Stimulated activated CD8-positive, alpha-beta memory T cell treated with anti-CD3 and anti-CD28 coated beads, Interleukin-15, amount 100 ng/mL, for 48 hours (primary cell): ENCODE measurements at places on chromosomes 11 and 22.
A peak's percentile ranks its signal among the peaks of the same experiment; 100 is the strongest.

DNA sequence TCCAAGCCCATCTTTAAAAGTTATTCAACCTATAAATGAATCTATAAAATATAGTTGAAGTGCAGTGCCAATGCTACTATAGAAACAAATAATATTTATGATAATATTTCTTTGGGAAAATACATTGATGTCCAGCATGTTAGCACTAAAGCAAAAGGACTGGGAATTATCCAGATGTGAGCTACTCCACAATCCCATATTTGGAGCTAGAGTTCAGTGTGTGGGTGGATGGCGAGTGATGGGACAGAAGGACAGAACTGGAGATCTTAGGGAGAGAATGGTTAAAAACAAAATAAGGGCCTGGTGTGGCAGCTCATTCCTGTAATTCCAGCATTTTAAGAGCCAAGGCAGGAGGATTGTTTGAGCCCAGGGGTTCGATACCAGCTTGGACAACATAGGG, 216.8 kb downstream of the TMEM135 start:
- DNase-seq: no peak

- DNase-seq: no peak
These were observed 216.3 kb upstream of the SYN3 start for GRCh38 chr22:33274214-33275072.

GRCh38 chr11:44992181-44992582, 41.5 kb upstream of the TP53I11 start:
- DNase-seq: no peak

- DNase-seq: no peak
These were observed 2.7 kb upstream of the PPARA start for GRCh38 chr22:46147471-46148267.

DNA sequence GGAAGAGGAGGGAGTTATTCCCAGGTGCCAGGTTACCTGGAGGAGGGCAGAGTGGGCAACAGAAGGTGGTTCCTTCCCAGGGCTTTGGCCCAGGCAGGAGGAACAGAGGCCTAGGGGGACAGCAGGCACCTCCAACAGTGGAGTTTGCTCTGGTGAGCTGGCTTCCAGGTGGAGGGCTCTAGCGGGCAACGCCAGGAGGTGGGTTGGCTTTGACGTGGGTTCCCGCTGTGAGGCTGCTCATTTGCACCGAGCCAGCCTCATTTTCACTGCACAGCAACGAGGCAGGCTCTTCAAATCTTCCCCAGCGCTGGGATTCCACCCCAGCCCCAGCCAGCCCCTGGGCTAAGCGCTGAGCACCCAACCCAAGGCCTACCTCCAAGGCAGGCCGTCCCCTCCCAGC, 8.1 kb downstream of the IGSF9B start:
- DNase-seq: no peak

DNA sequence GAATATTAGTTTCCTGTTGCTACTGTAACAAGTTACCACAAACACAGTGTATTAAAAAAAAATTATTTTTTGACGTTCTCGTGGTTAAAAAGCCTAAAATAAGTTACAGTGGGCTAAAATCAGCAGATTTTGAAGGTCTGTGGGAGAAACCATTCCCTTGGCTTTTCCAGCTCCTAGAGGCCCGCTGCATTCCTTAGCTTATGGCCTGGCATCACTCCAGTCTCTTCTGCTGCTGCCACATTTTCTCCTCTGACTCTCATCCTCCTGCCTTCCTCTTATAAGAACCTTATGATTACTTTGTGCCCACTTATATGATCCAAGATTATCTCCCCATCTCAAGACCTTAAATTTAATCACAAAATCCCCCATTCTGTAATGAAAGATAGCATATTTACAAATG, 392.7 kb downstream of the GUCY1A2 start:
- DNase-seq: no peak

DNA sequence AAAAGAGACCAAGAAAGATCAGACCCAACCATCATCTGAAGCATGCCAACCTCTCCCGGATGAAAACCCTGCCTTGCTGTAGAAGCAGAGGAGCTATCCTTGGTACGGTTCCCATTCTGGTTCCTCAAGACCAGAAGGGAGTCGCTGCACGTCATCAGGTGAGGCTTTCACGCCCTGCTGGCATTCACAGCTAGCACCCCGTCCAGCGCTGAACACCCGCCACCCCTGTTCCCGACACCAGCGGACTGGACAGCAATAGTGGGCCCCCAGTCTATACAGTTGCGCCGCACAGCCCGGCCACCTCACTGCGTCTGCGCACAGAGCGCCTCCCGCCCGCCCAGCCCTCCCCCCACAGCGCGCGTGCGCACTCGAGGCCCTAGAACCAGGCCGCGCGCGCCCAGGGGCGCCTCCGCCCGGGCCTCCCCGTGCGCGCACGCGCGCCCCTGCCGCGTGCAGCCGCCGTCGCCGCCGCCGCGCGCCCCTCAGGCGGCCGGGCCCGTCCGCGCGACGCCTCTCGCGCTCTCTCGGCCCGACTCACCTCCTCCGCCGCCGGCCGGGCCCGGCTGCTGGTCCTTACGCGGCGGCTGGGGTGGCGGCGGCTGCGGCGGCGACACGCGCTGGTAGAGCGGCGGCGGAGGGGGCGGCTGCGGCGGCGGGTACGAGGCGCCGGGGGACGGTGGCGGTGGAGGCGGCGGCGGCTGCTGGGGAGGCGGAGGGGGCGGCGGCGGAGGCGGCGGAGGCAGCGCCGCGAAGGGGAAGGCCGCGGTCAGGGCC, 706 bp downstream of the SF1 start:
- DNase-seq: peak; percentile 74

DNA sequence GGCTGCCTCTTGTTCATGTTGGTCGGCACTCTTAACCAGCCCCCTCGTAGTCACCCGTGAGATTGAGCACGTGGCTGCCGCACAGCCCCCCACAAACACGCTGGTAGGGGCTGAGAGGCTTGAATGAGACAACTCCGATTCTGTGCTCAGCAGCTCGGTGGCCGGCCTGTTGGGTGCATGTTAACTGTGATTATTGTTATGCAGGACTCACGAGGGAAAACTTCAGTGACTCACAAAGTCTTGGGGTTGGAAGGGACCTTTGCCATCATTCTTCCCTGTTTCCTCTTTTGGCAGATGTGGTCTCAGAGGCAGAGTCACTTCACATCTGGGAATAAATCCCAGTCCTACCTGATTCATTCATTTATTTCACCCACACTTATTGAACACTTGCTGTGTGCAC, 75.2 kb downstream of the ADAMTS15 start:
- no peak for DNase-seq

GRCh38 chr11:74871037-74871436, 77.9 kb downstream of the XRRA1 start:
- DNase-seq: no peak

GRCh38 chr11:12237381-12237784, 127.0 kb downstream of the MICAL2 start:
- DNase-seq: no peak

- no peak for DNase-seq
These were observed 638.5 kb downstream of the TBC1D22A start for GRCh38 chr22:47400701-47401591.

DNA sequence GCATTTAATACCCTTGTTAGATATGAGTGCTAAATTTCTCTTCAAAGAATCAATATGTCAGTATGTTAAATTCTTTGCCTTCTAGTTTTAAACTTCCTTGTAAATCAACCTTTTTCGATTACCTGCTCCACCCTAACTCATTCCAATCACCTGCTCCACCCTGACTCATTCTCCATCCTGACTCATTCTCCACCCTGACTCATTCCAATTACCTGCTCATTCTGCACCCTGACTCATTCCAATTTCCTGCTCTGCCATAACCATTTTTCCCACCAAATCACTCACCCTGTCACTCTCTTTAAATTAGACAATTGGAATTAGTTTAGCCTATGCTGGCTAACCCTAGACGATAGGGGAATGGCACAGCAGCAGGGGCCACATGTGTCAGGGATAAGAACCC, 519.5 kb upstream of the LRRC4C start:
- no peak for DNase-seq

- no peak for DNase-seq
These were observed 10.5 kb downstream of the TPST2 start for GRCh38 chr22:26579331-26579886.

DNA sequence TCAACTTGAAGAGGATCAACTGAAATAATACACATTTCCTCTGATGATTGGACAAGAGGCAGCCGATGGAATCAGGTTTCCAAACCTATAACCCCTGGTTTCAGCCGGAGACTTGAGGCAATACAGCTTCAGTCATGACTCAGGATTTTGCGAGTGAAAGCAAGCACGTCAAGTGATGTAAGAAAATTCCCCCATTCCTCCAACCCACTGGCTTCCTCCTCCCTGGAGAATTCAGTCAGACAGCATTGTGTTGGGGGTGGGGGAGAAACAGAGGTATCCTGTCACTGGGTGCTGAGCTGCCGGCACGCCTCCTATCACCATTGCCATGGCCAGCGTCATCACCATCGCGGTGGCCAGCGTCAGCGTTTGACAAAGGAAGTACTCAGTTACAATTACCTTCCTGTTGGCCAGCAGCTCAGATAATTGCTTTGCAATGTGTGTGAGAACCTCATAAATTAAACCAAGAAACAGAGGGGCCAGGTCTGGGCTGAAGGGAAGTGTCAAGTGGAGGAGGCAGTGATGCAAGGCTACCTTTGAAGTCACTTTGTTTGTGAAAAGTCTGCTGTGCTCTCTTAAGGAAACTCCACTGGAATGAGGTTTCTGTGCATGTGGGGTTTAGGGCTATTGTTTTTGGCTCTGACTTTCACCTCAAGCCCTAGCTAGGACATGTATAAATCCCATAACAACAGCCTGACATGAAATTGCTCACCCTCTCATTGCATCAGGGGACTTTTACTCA, 50.2 kb downstream of the LIF start:
- peak; percentile 48 for DNase-seq

- DNase-seq: no peak
These were observed 18.3 kb downstream of the ADORA2A start for GRCh38 chr22:24445481-24446259.

- no peak for DNase-seq
These were observed 621.5 kb upstream of the B3GAT1 start for GRCh38 chr11:135033540-135033939.

- no peak for DNase-seq
These were observed 15.8 kb upstream of the NUP160 start for GRCh38 chr11:47863898-47864430.

GRCh38 chr11:125990244-125990643, 44.4 kb downstream of the VSIG10L2 start:
- no peak for DNase-seq

- DNase-seq: no peak
These were observed 1.5 kb downstream of the PRR33 start for GRCh38 chr11:1889941-1890855.

DNA sequence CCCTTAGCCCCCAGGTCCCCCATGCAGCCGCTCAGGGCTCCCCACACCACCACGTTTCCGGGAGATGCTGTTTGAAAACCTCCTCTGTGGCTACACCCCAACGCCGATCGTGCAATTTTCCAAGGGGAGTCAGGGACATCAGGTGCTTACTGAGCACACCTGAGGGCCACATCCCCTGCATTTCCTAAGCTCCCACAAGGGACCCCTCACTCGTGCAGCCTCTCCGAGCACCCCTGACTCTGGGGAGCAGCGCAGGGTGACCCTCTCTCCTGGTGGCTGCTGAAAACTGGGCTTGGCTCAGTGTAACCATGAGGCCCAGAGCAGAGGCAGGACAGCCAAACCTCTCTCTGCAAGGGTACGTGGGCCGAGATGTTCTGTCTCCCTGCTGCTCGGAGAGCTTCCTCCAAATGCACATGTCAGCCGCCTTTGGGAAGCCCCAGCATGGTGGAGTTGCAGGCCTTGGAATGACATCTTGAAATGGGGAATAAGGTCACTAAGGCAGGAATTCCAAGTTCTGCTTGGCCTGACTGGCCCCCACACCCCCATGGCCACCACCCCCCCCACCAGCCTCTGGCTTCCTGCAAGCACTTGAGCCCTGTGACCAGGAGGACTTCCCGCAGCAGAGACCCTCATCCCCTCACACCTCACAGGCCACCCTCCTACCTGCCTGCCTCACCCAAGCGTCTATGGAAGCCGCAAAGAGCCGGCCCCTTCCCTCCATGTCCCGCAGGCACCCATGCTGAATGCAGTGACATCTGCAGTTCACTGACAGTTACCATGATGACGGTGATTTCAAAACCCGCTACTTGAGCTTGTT, 257.4 kb downstream of the BRD1 start:
- no peak for DNase-seq

DNA sequence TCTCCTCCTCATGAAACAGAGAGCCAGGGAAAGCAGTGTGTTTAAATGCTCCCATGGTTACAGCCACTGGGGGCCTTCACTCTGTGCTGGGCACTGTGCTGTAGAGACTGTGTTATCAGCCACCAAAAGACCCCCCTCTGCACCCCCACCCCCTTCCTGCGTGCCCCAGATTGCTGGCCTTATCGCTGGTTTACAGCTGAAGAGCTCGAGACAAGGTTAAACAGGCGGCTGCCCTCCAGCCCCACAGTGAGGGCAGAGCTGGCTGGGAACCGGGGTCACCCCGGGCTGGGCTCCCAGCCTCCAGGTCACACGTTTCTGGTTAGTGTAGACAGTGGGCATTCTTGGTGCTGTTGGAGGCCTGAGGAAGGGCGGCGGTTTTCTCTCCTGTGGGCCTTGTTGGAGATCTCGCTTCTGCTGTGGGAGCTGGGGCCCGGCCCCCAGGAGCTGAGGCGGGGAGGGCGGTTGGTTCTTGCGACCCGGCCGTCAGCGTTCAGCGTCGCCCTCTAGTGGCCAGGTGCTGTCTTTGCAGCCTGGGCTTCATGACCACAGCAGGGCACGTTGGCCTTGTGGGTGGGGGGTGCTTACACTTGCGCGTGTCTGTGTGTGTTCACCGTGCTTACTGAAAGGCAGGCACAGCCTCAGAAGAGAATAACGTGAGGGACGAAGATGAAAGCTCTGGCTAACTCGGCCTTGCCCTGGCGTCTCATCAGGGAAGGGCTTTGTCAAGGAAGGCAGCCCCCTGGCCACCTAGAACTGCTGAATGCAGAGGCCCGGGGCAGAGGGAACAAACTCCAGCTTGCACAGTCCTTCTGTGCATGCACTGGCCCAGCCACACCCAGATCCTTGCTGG, 40.8 kb downstream of the TBC1D22A start:
- DNase-seq: peak; percentile 31

GRCh38 chr11:96779030-96779429, 389.2 kb downstream of the JRKL start:
- DNase-seq: no peak

GRCh38 chr11:34064291-34064690, 12.8 kb downstream of the CAPRIN1 start:
- DNase-seq: no peak

GRCh38 chr11:102448869-102449224, 3.7 kb downstream of the TMEM123 start:
- no peak for DNase-seq

- DNase-seq: no peak
These were observed 59.0 kb upstream of the KCNQ1OT1 start for GRCh38 chr11:2758751-2759150.

DNA sequence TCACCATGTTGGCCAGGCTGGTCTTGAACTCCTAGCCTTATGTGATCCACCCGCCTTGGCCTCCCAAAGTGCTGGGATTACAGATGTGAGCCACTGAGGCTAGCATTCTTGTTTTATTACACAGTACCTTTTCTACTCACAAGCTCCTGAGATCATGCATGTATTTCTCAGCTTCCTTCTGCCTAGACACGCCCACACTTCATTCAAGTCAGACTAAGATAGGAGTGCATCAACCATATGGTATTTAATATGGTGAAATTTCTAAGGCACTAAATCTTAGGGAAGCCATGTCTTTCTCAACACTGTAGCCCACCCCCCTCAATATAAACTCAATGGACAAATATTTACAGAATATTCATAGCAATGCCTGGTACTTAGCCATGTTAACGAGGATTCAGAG, 62.1 kb downstream of the SLC25A17 start:
- DNase-seq: no peak
